ENCODE measurements at places on chromosomes 7 and 10. TPM values are rescaled to one million over a fixed set of nuclear protein-coding genes. Genes with fewer than 3 reads are reported as not detected.

GRCh38 chr7:36970551-36971514 is 246.5 kb upstream of the AOAH start:
- peaks cover 28% of the 10 kb centered on the region for H3K4me1 ChIP-seq
- peaks cover 4% of the 10 kb centered on the region for H3K36me3 ChIP-seq
- DNase-seq: no peak
- H3K27ac ChIP-seq: no peak overlapping the region
- no peak overlapping the region for H3K4me3 ChIP-seq

DNA sequence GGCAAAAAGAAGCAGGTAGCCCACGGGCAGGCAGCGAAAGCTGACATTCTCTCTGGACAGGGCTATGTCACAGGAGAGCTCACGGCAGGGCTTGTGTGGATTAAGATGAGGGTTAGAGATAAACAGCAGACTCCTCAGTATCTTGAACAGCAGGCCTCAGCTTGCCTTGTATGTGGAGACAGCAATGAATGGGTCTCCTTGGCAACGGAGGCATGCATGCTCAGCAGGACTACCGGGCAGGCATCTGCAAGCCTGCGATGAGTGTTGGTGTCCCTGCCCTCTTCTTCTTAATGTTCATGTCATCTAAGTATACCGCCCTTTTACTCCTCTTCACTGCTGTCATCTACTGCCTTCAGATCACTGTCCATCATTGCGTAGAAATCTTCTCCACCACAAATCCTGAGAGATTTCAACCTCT is 81.9 kb upstream of the C1GALT1 start:
- H3K4me3 ChIP-seq: no peak overlapping the region
- no peak for DNase-seq
- no peaks in the 10 kb centered on the region for H3K36me3 ChIP-seq
- H3K4me1 ChIP-seq: peaks cover 24% of the 10 kb centered on the region

DNA sequence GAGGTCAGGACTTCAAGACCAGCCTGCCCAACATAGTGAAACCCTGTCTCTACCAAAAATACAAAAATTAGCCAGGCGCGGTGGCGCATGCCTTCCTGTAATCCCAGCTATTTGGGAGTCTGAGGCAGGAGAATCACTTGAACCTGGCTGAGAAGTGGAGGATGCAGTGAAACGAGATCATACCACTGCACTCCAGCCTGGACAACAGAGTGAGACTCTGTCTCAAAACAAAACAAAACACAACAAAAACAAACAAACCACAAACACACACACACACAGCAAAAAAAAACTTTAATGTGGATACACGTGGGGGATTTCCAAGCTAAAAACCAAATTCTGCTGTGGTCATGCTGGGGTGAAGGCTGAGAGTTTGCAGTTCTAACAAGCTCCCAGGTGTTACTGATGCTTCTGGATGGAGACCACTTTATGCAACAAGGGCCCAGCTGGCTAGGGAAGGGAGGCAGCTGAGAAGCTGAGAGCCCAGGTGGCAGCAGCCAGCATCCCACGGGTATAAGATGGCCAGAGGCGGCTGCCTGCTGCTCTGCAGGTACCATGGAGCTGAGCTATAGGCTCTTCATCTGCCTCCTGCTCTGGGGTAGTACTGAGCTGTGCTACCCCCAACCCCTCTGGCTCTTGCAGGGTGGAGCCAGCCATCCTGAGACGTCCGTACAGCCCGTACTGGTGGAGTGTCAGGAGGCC is at the start of gene ZP3:
TSS of gene ZP3 (plus strand) at position 538 of the 699 bp plus-strand sequence. CDS start at position 553, 15 bp downstream.
- H3K4me1 ChIP-seq: no peaks in the 10 kb centered on the region
- no peak within 1 kb of the TSS for H3K27ac ChIP-seq
- peaks cover 24% of the 10 kb centered on the region for H3K27me3 ChIP-seq
- no peak within 1 kb of the TSS for H3K4me3 ChIP-seq

DNA sequence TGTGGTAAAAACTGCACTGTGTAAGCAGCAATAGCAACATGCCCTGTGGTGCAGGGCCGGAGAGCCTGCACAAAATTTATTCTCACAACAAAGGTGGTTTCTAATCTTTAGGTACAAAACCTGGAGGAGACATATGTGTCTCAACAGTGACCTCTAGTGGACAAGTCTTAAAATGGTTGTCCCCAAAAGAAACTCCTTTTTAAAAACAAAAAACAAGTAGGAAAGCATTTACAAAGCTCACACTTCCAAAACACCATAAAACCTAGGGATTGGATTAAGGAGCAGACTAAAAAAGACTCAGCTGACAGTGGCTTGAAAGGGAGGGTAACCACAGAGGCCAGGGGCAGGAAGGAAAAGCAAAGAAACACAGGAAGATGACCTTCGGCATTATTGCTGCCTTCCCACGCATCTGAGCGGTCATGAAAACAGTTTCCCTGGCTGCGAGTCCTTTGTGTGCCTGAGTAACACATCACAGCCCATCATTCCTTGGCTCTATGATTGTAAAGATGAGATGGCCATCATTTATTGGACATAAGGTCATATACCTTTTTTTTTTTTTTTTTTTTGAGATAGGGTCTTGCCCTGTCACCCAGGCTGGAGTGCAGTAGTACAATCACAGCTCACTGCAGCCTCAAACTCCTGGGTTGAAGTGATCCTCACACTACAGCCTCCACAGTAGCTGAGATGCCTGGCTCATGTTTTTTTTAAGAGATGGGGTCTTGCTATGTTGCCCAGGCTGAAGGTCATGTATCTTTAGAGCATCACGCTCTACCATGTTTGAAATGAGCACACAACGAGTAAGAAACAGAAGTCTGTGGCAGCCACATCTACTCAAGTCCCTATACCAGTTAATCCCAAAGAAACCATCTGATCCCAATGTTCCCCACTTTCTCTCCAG is 39.5 kb downstream of the RSU1 start:
- H3K4me3 ChIP-seq: peak overlapping the region; percentile 14
- peaks cover 35% of the 10 kb centered on the region for H3K4me1 ChIP-seq
- H3K36me3 ChIP-seq: peaks cover 3% of the 10 kb centered on the region
- DNase-seq: no peak
- no peaks in the 10 kb centered on the region for H3K27me3 ChIP-seq

GRCh38 chr10:51308116-51308515 is 233.8 kb downstream of the PRKG1 start:
- DNase-seq: no peak
- H3K27ac ChIP-seq: no peak overlapping the region
- no peak overlapping the region for H3K4me3 ChIP-seq
- peaks cover 27% of the 10 kb centered on the region for H3K4me1 ChIP-seq
- H3K36me3 ChIP-seq: no peaks in the 10 kb centered on the region

DNA sequence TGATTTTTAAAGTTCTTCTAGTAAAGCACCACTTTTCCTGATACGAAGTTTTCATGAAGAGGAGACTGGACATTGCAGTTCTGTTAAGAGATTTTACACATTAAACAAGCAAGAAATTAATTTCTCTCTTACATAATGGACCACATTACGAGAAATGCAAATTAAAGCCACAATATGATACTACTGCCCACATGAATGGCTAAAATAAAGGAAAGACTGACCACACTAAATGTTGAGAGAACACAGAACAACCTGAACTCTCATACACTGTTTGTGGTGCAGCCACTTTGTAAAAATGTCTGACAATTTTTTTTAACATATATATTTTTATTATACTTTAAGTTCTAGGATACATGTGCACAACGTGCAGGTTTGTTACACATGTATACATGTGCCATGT is 44.0 kb upstream of the HERPUD2 start:
- no peak overlapping the region for H3K27ac ChIP-seq
- H3K36me3 ChIP-seq: no peaks in the 10 kb centered on the region
- no peak for DNase-seq
- no peak overlapping the region for H3K4me3 ChIP-seq
- H3K27me3 ChIP-seq: no peaks in the 10 kb centered on the region

DNA sequence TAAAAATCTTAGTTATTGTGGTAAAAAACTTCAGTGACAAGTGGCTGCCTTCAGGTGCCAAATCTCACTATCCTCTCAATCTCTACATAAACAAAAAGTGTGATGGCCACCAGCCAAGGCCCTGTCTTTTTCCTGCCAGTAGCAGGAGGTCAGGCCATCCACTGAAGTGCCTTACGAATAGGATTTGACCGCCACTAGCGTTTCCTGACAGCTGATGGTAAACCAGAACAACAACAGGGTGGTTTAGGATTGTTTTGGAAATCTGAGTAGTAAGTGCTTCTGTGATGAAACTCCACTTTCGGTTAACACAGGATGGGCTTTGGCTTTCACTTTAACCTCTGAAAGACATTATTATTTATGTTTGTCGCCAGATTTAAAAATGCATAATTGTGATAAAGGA is 55.7 kb upstream of the OGDHL start:
- no peak for DNase-seq
- H3K4me3 ChIP-seq: no peak overlapping the region
- H3K4me1 ChIP-seq: no peaks in the 10 kb centered on the region
- no peak overlapping the region for H3K27ac ChIP-seq

GRCh38 chr10:100253041-100253440 is 14.4 kb downstream of the CWF19L1 start:
- H3K27me3 ChIP-seq: no peaks in the 10 kb centered on the region
- H3K4me1 ChIP-seq: no peaks in the 10 kb centered on the region
- no peak overlapping the region for H3K27ac ChIP-seq
- no peak overlapping the region for H3K4me3 ChIP-seq

GRCh38 chr7:158734861-158735260 is 30.3 kb upstream of the NCAPG2 start:
- peaks cover 7% of the 10 kb centered on the region for H3K4me1 ChIP-seq
- no peak overlapping the region for H3K27ac ChIP-seq
- no peak for DNase-seq
- H3K36me3 ChIP-seq: peaks cover 97% of the 10 kb centered on the region
- no peaks in the 10 kb centered on the region for H3K27me3 ChIP-seq

GRCh38 chr10:118662228-118663035 is 67.0 kb upstream of the PRLHR start:
- H3K36me3 ChIP-seq: no peaks in the 10 kb centered on the region
- no peak overlapping the region for H3K4me3 ChIP-seq
- no peak for DNase-seq
- H3K27ac ChIP-seq: no peak overlapping the region

DNA sequence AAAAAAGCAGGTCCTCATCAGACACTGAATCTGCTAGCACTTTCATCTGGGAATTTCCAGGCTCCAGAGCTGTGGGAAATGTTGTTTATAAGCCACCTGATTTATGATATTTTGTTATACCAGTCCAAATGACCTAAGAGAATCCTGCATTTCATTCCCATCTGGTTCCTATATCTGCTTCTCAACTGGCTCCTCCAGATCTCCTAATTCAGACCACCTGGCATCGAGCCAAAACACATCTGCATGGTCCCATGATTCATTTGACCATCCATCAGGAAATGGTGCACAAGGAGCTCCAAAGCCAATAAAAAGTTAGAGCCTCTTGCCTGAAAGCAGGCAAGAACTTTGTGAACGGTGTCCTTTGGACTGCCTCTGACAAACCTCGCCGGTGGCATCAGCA is 108.9 kb downstream of the IPMK start:
- H3K36me3 ChIP-seq: no peaks in the 10 kb centered on the region
- no peak overlapping the region for H3K4me3 ChIP-seq
- peaks cover 27% of the 10 kb centered on the region for H3K27me3 ChIP-seq
- DNase-seq: no peak
- H3K27ac ChIP-seq: no peak overlapping the region

DNA sequence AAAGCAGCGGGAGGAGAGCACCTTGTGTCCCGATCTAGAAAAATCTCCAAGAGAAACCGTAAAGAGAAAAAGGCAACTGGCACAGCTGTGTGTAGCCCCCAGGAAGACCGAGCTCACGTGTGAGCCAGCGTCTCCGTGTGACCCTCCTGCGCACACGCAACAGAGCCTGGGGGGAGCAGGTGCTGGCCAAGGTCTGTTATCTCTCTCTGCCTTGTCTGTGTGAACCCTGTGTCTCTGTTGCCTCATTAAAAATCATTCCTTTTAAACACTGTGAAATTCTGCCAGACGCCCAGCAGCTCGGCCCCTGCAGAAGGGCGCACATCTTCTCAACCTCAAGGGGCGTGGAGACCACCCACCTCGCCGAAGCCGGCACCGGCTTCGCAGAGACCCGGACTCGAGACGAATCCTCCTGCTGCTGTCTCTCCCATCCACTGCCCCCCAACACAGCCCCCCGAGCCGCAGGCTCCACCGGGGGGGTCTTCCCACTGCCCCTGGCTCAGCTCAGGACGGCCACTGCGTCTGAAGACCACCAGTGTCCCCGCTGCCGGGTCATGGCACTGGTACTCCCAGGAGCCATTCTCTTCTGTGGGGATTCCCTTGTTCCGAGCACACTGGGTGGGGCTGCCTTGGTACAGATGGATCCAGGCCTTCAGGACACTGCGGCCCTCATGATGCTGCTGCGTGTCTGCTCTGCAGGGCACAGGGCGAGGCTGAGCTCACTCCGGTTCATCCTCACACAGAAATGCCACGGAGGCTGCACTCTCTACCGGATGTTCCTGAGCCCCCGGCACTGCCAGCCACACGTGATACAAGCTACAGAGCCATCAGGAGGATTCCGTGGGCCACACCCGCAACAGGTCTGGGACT is 94.3 kb upstream of the DNAAF5 start:
- DNase-seq: no peak
- H3K27me3 ChIP-seq: no peaks in the 10 kb centered on the region
- H3K36me3 ChIP-seq: no peaks in the 10 kb centered on the region
- no peak overlapping the region for H3K4me3 ChIP-seq
- H3K4me1 ChIP-seq: no peaks in the 10 kb centered on the region

DNA sequence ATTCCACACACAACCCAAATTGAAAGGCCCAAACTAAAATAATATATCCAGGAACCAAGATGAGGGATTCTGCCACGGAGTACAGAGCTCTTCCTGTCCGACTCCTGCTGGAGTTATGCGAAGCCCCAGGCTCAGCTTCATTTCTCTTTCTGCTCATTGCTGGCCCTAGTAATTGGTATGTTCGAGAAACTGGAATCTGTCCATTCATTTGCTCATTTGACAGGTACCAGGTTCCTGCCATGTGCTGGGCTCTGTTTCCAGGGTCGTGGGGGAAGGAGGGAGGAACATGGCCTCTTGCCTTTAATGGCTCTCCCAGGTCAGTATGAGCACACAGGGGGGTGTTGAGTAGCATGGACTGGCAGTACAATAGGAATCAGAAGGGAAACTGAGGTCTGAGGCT is 179.2 kb upstream of the SHH start:
- no peak overlapping the region for H3K27ac ChIP-seq
- H3K4me1 ChIP-seq: no peaks in the 10 kb centered on the region
- H3K36me3 ChIP-seq: no peaks in the 10 kb centered on the region
- H3K4me3 ChIP-seq: no peak overlapping the region

DNA sequence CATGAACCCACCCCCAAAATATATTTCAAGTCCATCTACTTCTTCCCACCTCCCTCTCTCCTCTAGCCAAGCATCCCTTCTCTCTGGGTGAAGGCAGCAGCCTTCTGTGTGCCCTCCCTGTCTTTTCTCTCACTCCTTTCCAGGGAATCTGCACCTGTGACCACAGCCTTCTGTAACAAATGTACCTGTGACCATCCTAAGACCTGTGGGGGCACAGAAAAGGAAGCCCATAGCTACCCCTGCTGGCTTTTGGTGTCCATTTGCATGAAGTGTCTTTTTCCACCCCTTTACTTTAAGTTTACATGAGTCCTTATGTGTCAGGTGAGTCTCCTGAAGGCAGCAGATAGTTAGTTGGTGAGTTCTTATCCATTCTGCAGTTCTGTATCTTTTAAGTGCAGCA is 2.0 kb upstream of the TBXAS1 start:
- no peak for DNase-seq
- no peaks in the 10 kb centered on the region for H3K36me3 ChIP-seq
- peaks cover 21% of the 10 kb centered on the region for H3K27me3 ChIP-seq
- H3K4me1 ChIP-seq: no peaks in the 10 kb centered on the region

GRCh38 chr7:155942226-155942950 is 130.1 kb upstream of the SHH start:
- no peak overlapping the region for H3K27ac ChIP-seq
- DNase-seq: no peak
- no peaks in the 10 kb centered on the region for H3K36me3 ChIP-seq

The ANKRD30A gene
- total RNA-seq: not detected

The ARMC3 gene
- not detected for total RNA-seq

The CFAP69 gene
- total RNA-seq: 3.8 TPM

The CASD1 gene
- total RNA-seq: 19.2 TPM

Data from left ventricle myocardium inferior (tissue), 1 donor.